ENCODE measurements at places on chromosomes 3 and 15.
A peak's percentile ranks its signal among the peaks of the same experiment; 100 is the strongest.

GRCh38 chr15:90036343-90036742 lies 35.2 kb downstream of the ZNF710 start:
- no peak for DNase-seq

DNA sequence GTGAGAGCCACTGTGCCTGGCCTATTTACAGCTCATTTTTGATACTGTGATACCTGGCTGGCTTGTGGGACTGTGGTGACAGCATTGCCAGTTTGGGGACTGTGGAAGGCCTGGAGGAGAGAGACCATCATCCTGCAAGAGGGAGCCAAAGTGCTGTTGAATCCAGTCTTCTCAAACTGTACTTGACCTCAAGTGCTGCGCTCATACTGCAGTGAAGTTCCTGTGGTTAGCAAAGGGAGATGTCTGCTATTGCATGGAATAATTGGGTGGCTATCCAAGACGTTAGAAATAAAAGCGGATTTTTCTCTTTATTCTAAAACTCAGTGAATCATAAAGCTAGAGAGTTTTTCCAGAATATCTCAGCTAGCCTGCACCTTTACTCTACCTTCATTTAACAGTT lies 83.4 kb downstream of the CCK start:
- no peak for DNase-seq

DNA sequence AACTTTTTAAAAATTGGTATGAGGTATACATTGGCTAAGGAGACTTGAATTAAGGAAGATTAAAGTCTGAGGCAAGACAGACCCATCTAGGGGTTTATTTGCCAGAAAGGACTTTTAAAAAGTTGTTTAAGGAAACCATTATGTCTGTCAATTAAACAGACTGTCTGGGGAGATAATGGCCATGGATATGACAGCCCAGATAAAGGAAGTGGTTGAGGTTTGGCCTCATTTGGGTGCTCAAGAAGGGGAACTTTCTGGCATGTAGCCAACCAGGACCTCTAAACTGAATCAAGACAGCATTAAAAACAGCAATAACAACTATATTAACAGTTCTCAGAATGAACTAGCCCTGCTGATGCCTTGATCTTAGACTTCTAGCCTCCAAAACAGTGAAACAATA lies 9.9 kb upstream of the CD200R1L start:
- no peak for DNase-seq

- DNase-seq = no peak
These were observed 850.8 kb upstream of the ROBO1 start for GRCh38 chr3:80618295-80619256.

GRCh38 chr15:79090487-79091203 lies at the start of gene RASGRF1:
Gene RASGRF1 (minus strand): TSS chr15:79090780. CDS start chr15:79090498, 282 bp downstream.
- DNase-seq = peak; percentile 42

DNA sequence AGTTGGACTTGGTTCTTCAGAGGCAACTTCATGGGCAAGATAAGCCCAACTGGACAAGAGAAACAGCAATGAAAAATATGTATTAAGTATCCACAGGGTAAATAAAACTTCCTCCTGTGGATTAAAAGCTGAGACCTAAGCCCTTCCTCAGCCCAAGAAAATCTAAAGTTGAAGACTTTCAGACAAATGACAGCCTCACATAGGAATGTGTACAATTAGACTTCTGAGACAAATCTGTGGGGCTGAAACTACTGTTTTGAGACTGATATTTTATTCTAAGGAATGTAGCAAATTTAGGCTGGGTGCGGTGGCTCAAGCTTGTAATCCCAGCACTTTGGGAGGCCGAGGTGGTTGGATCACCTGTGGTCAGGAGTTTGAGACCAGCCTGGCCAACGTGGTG lies 74.2 kb upstream of the IL12A start:
- DNase-seq = no peak

GRCh38 chr3:23999012-23999641 lies 54.0 kb downstream of the NR1D2 start:
- DNase-seq = peak; percentile 86

GRCh38 chr15:78956937-78957336 lies 12.1 kb upstream of the CTSH start:
- DNase-seq = no peak

DNA sequence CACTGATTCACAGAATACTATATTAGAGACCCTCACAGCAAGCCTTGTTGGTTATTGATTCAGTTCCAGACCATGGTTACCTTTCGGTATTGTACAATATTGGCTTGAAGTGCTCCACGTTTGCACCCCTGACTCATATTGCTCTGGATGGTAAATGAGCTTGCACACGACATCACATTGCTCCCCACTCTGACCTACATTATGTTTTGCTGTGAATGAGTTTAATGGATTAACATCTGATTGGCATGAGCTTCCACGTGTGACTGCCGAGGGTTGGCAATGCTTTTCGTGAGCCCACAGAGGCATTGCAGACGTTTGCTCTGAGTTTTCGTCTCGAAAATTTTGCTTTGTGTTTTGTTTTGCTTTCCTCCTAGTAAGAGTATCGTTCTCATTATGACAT lies 225.8 kb upstream of the ICE2 start:
- no peak for DNase-seq

- DNase-seq = no peak
These were observed 294.4 kb upstream of the SLCO3A1 start for GRCh38 chr15:91559066-91559465.

DNA sequence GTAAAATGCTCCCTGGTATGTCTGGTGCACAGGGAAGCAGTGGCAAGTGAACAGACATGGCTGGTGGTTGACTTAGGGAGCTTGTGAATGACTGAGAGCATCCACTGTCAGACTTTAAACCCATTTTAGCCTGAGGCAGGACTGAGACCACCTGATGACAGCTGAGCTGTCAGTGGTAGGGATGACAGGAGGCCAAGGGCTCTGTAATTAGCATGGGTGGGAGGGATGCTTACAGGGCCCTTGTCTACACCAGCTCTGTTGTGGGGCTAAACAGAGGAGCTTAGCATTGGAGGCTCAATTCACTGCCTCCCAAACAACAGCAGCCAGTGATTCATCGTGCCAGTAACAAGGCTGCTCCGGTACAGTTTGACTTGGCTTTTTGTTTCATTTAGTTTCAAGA lies 169.4 kb downstream of the CHST2 start:
- no peak for DNase-seq

DNA sequence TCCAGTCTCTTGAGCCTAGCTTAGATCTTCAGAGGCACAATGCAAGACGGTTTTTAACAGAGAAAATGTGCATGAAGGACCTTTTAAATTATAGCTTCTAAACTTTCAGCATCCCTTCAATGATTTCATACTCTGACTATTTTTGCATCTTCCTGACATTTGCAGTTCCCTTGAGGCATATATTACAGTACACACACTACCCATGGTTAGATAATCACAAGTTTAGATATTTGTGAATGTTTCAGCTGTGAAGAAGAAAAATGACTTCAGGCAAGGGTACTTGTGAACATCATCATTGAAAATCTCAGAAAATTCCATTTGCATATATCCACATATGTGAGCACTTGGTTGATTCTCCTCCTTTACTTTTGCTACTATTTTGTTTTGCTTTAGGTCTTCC lies 341.5 kb downstream of the ROBO2 start:
- no peak for DNase-seq

DNA sequence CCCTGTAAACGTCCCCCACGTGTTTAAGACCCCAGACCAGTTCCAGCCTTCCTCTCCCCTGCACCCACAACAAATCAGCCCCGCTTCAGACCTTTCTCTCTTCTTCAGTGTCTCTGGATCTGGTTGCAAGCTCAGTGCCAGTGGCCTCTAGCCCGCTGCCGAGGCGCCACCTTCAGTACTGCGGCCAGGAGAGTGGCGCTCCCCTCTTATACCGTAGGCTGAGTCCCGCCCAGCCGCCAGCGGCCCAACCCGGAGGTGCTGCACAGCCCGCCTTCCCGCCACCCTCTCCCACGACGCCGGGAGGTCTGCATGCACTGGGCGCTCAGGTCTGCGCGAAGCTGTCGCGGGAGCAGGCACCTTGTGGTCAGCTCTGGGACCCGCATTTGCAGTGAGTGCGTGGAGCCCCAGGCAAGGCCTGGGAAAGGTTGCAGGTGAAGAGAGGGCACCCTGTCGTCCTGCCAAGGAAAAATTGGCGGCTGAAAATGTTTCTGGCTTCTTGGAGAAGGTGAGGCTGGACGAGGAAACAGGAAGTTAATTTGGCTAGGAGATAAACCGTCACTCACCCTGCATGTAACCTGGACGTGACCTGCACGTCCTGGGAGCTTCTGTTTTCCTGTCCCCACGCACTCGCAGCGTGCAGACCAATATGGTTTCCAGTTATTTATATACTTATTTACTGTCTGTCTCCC lies at the start of gene C2CD4B:
C2CD4B (minus strand) TSS at position 182 of the 689 bp plus-strand sequence. CDS start 301 bp downstream, outside the sequence.
- no peak for DNase-seq

- no peak for DNase-seq
These were observed 81.0 kb downstream of the CLDN11 start for GRCh38 chr3:170499562-170500156.

DNA sequence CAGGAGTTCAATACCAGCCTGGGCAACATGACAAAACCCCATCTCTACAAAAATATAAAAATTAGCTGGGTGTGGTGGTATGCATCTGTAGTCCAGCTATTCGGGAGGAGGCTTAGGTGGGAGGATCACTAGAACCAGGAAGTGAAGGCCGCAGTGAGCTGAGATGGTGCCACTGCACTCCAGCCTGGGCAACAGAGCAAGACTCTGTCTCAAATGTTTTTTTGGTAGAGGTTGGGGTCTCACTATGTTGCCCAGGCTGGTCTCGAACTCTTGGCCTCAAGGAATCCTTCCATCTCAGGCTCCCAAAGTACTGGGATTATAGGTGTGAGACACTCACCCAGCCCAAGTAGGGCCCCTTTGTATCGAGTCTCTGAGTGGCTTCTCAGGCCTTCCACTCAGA lies 1.9 kb upstream of the IFRD2 start:
- no peak for DNase-seq

- no peak for DNase-seq
These were observed 26.6 kb upstream of the SLMAP start for GRCh38 chr3:57729334-57730045.

- DNase-seq = no peak
These were observed 12.9 kb downstream of the VPS18 start for GRCh38 chr15:40906991-40907802.

- DNase-seq = no peak
These were observed 38.6 kb downstream of the OSBPL10 start for GRCh38 chr3:31942446-31942845.

GRCh38 chr3:194091141-194091540 lies 44.8 kb upstream of the HES1 start:
- DNase-seq = no peak

DNA sequence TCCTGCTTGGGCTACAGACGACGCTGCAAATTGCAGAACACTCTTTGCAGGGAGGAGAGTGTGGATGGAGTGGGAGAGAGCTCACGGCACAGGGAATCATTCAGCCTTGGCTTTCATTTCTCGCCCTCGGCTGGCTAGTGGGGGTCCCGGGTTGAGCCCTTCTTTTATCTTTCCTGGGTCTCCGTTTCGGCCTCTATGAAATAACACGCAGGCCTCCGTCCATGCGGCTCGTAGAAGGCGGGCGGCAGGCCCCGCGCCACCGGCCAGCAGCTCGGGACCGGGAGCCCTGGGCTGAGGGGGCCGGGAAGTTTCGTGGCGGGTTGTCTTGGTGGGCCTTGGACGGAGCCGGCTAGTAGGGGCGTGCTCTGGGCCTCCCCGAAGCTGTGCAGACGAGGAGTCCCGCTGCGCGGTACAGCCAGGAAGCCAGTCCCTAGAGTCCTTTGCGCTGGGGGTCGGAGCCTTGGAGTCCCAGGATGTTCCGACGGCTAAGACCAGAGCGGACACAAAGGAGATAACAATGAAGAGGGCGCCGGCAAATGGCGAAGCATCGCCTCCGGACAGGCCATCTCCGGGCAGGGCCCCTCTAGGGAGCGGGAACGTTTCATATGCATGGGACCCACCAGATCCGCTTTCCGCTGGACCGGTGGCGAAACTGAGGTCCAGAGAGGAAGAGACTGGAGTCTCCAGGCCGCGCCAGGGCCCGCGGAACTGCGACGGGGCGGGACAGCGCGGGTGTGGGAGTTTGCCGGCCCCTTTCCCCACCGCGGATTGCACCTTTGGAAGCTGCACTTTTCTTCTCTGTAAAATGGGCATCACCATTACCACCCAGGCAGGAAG lies 4.3 kb downstream of the RNU6-1 start:
- DNase-seq = no peak

DNA sequence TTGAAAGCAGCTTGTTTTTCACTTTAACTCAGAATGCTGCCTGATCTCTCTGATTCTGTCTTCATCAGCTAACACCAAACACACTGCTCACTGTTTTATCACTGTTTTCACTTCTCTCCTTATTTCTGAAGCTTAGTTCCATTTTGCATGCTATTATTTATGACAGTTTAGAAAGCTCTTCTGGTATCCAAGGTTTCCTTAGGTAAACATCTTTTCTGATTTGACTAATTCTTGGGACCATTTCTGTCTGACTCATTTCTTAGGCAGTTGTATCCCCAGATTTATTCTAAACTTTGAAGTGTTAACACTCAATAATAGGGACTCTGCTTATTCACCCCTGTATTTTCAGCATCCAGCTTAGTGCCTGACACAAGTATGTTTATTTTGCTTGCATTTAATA lies 167.7 kb downstream of the BCHE start:
- DNase-seq = no peak

DNA sequence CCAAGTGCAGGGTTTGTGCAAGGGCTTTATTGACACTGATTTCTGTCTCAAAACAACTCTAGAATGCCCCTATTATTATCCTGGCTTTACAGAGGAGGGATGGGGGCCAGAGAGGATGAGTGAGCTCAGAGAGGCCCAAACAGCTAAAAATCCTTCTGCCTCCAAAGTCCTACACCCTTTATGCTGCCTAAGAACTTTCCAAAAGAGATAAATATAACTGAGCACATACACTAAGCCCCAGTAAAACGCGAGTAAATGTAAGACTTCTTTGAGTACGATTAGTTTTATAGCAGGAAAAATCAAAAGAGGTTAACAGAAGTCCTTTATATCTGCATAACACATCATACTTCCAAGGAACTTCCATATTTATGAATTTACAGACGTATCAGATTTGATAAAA lies 149.1 kb downstream of the CTNNB1 start:
- no peak for DNase-seq

DNA sequence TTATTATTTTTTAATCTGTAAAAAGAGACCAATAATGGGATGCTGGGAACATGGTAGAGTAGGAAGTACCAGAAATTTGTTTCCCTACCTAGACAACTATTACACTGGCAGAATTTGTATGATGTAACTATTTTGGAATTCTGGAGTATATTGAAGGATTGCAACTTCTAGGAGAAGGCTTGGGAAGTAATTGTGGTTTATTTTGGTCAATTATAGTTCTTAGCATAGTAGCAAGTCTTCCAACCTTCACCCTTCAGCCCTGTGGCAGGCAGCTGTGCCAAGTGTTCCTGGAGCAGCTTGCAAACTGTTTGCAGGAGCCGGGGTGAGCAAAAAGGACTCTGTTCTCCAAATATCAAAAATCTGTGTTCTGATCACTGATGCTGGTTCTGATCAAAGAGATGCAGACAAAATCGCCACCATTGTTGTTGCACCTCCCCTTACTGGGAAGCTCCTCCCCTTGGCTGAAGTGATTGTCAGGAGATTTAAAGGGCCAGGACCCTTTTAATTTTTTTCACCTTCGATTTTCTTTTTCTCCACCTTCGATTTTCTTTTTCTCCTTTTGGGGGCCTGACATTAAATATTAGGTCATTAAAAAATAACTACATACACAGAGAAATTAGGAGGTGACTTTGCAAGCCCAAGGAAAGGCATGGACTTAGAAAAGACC lies 363.3 kb downstream of the SLC9A9 start:
- no peak for DNase-seq

All from mesothelial cell of epicardium (in vitro differentiated cells).